ENCODE measurements at places on chromosomes 3 and 15.

DNA sequence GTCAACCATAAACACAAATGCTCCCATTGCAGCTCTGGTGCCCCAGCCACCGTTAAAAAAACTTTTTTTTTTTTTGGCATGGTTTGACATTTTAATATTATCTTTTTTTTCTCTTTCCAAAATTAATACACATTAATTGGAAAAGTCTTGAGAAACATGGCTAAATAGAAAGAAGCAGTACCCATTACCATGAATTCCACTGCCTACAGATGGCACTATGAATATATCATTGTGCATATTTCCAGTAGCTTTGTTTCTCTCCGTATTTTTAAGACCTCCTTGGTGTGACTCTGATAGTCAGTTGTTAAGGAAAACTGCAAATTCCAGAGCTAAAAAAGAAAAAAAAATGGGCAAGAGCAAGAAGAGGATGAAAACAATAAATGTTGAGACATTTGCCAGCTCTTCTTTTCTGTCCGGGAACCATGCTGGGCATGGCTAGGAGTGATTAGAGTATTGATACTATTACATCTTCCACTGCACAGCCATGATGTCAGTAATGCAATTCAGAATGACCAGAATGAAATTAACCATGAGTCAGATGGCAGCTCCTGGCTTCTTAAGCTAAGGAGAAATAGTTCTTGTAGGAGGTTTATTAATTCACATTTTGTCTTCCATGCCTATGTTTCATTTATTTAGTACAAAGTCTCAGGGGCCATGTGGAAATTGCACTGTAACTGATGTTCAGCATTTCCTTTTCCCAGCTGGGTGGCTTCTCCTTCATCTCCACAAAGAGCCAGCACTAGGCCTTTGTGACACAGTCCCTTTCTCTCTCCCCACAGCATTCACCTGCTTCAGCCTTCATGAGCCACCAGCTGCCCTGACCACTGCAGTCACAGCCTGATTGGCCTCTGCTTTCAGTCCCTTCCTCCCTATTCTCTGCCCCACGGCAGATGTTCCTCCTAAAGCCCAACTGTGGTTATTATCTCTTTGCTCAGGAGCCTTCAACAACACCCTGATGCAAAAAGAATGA lies 31.8 kb downstream of the SLC7A14 start:
- peaks cover 33% of the 10 kb centered on the region for H3K27me3 ChIP-seq
- H3K27ac ChIP-seq, result no peak overlapping the region
- no peak overlapping the region for H3K4me3 ChIP-seq
- H3K4me1 ChIP-seq, result no peaks in the 10 kb centered on the region
- no peaks in the 10 kb centered on the region for H3K36me3 ChIP-seq
- ATAC-seq, result no peak

GRCh38 chr3:159293493-159293892 lies 491.6 kb downstream of the MFSD1 start:
- H3K4me1 ChIP-seq, result no peaks in the 10 kb centered on the region
- ATAC-seq, result no peak
- H3K27ac ChIP-seq, result no peak overlapping the region
- H3K36me3 ChIP-seq, result no peaks in the 10 kb centered on the region
- H3K27me3 ChIP-seq, result peaks cover 7% of the 10 kb centered on the region

GRCh38 chr3:25155652-25156471 lies 272.2 kb upstream of the RARB start:
- no peaks in the 10 kb centered on the region for H3K36me3 ChIP-seq
- no peaks in the 10 kb centered on the region for H3K4me1 ChIP-seq
- no peak overlapping the region for H3K27ac ChIP-seq
- H3K4me3 ChIP-seq, result no peak overlapping the region
- no peaks in the 10 kb centered on the region for H3K27me3 ChIP-seq
- ATAC-seq, result no peak

DNA sequence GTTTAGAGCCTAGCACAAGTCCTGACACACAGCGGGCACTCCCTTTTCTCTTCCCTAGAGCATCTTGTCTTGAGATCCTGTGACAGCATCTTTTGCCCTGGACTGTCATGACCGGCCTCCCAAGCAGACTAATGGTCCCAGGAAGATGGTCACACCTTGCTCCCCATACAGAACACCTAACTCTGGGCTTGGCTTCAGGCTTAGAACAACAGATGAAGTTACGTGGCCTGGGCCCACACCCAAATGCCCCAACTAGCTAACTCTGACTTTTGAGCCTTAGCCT lies 781 bp upstream of the IP6K1 start:
- no peaks in the 10 kb centered on the region for H3K27me3 ChIP-seq
- no peak for ATAC-seq
- H3K4me3 ChIP-seq, result peak overlapping the region; percentile 96
- H3K36me3 ChIP-seq, result peaks cover 31% of the 10 kb centered on the region
- peak overlapping the region; percentile 98 for H3K27ac ChIP-seq

GRCh38 chr3:87595798-87596197 lies 319.4 kb upstream of the POU1F1 start:
- no peak overlapping the region for H3K4me3 ChIP-seq
- H3K36me3 ChIP-seq, result no peaks in the 10 kb centered on the region
- no peak for ATAC-seq
- H3K27me3 ChIP-seq, result no peaks in the 10 kb centered on the region
- H3K27ac ChIP-seq, result no peak overlapping the region
- no peaks in the 10 kb centered on the region for H3K4me1 ChIP-seq

GRCh38 chr3:174822320-174822719 lies 36.8 kb upstream of the NAALADL2 start:
- no peaks in the 10 kb centered on the region for H3K4me1 ChIP-seq
- no peak overlapping the region for H3K4me3 ChIP-seq
- ATAC-seq, result no peak
- no peaks in the 10 kb centered on the region for H3K27me3 ChIP-seq
- H3K27ac ChIP-seq, result no peak overlapping the region
- H3K36me3 ChIP-seq, result no peaks in the 10 kb centered on the region

DNA sequence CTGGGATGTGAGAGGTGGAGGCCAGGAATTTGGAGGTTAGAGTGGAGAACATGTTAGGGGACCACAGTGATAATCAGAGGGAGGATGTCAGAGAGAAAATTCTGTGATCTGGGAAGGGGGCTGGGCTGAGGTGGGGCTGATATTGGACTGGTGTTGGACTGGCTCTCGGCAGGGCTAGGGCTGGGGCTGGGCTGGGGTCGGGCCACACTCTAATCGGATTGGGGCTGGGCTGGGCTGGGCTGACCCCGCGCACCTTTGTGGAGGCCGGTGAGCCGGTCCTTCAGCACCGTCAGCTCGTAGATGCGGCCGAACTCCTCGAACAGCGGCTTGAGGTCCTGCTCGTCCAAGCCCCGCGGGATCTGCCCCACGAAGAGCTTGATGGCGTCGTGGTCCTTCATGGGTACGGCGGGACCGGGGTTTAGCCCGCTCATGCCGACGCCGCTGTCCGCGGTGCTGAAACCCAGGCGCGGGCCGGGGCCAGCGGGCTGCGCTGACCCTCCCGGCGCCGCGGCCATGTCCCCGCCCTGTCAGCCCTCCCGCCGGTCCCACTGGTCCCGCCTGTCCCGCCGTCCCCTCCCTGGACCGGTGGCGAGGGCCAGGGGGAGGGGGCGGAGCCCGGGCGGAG lies 485 bp downstream of the CELF6 start:
- peak overlapping the region; percentile 86 for H3K4me3 ChIP-seq
- H3K27ac ChIP-seq, result peak overlapping the region; percentile 37
- peaks cover 16% of the 10 kb centered on the region for H3K4me1 ChIP-seq
- ATAC-seq, result peak; percentile 65
- no peaks in the 10 kb centered on the region for H3K36me3 ChIP-seq

GRCh38 chr15:51380999-51381806 lies 39.7 kb downstream of the GLDN start:
- H3K27ac ChIP-seq, result no peak overlapping the region
- no peaks in the 10 kb centered on the region for H3K36me3 ChIP-seq
- peak; percentile 69 for ATAC-seq
- peaks cover 26% of the 10 kb centered on the region for H3K27me3 ChIP-seq
- no peaks in the 10 kb centered on the region for H3K4me1 ChIP-seq
- no peak overlapping the region for H3K4me3 ChIP-seq

DNA sequence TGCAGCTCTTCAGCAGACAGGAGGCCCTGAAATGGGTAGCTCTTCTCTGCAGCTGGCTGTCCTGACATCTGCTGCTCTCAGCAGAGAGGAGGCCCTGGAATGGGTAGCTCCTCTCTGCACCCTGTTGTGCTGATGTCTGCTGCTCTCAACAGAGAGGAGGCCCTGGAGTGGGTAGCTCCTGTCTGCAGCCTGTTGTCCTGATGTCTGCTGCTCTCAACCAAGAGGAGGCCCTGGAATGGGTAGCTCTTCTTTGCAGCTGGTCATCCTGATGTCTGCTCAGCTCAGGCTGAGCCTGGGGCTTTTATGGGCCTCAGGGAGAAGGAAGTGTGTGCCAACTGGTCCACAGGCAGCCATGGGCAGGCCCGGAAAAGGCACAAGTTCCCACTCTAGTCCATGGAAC lies 66.6 kb downstream of the PIK3CB start:
- no peak overlapping the region for H3K4me3 ChIP-seq
- H3K4me1 ChIP-seq, result peaks cover 5% of the 10 kb centered on the region
- no peak overlapping the region for H3K27ac ChIP-seq
- peaks cover 12% of the 10 kb centered on the region for H3K36me3 ChIP-seq

GRCh38 chr3:127485396-127486170 lies 105.0 kb downstream of the TPRA1 start:
- no peak overlapping the region for H3K4me3 ChIP-seq
- H3K36me3 ChIP-seq, result no peaks in the 10 kb centered on the region
- peaks cover 34% of the 10 kb centered on the region for H3K27me3 ChIP-seq
- H3K4me1 ChIP-seq, result peaks cover 4% of the 10 kb centered on the region

Data from activated T-helper 17 cell treated with anti-CD3 and anti-CD28 coated beads, Interleukin-2, amount 50 U/mL, for 72 hours (primary cell).